HS-5 (cell line): ENCODE measurements at places on chromosomes 2 and 18.

DNA sequence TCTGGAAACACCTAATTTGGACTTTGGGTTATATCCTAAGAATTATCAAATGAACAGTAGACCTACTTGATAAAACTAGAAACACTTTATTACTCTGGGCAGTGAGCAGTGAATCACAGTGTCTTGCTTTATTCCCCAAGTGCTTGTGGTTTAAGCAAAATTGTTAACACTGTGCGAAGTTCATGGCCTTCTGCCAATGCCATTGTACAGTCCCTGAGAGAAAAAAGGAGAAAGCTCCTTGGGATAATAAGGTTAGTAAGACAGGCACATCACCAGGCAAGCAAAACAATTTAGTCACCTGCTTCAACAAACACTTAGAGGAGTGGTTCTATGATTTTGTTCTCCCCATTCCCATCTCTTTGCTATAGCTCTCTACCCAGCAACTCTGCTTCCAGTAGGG lies 39.8 kb downstream of the ADCYAP1 start:
- peak; percentile 80 for DNase-seq

- DNase-seq = no peak
These were observed 15.3 kb downstream of the UNC50 start for GRCh38 chr2:98623657-98624056.

- DNase-seq = no peak
These were observed 64.5 kb downstream of the ROCK1 start for GRCh38 chr18:21047126-21047525.

DNA sequence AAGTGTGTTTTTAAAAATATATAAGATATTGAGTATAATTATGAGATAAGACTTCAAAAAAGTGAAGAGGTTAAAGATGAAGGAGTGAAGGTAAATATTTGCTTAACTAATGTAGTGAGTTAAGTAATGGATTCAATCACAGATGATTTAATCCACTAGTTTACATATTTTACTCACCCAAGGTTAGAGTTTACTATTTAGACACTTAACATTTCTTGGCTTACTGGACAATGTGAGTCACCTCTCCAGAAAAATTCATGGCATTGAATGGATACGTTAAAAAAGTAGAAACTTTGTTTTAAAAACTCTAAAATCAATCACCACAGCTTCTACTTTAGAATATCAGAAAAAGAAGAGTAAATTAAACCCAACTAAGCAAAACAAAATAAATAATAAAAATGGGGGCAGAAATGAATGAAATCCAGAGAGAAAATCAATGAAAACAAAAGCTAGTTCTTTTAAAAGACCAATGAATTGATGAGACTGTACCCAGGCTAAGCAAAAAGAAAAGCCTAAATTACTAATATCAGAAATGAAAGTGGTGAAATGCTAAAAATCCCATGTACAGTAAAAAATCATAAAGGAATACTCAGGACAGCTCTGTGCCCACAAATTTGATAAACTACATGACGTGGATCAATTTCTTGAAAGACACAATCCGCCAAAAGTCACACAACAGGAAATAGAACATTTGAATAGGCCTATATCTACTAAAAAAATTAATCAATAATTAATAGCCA lies 1.9 kb upstream of the HMSD start:
- no peak for DNase-seq

GRCh38 chr2:236354973-236355595 lies 90.9 kb upstream of the ASB18 start:
- DNase-seq = no peak

DNA sequence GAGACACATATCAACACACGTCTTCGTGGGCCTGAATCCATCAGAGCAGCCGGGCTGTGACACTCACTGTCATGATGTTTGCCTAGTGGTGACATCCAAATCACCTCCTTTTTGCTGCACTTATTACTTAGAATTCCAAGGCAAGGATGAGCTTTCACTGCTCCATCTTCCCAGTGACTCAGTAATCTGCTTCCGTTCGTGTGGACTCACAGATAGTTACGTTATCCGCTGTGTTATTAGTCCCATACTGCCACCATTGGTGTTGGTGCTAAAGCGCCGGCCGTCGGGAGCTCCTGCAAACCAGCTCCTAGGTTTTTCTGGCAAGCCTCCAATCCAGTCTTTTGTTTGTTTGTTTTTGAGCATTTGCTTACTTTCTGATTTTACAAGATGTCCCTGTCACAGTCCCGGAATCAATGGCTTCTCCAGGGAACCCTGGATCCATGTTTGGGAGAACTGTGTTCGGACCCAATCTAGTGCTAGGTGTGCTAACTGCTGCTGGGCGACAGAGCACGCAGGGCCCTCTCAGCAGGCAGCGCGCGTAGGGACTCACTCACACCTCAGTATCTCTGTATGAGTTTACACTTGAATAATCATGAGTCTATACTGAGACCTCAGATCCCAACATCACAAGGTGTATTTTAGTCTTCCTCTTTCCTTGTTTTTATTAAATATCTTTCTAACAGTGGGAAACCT lies 42.6 kb downstream of the HDAC4 start:
- DNase-seq = no peak

DNA sequence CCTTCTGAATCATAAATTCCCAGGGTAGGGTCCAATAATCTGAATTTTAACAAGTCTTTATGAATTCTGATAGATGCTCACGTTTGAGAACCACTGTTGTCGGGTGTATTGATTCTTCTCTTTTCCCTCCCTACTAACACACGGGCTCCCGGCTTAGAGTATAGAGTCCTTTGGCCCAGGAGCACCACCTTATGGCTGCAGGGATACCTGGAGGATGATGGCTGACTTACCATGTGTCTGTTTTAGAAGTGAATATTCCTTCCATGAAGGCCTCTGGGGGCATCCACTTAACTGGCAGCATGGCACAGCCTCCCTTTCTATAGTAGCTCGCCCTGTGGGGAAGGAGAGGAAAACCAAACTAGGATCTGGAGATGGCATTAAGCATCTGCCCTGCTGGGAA lies 91.7 kb downstream of the CLIP4 start:
- no peak for DNase-seq

DNA sequence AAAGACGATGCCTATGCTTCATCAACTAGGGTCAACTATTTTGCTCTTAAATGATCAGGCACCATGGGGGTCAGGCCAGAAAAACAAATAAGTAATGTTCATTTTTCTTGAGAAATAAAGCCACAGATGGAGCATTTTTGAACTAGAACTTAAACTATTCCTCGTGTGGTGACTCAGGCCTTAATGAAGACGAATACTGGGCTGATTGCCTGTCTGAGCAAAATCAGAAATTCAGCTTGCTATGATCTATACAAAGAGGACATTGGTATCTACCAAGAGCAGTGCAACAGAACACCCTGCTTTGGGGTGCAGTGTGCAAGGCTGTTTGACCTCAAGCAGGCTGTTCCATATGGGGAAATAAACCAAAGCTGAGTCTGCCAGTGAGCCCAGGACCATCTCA lies 176.0 kb downstream of the NRP2 start:
- DNase-seq = no peak

DNA sequence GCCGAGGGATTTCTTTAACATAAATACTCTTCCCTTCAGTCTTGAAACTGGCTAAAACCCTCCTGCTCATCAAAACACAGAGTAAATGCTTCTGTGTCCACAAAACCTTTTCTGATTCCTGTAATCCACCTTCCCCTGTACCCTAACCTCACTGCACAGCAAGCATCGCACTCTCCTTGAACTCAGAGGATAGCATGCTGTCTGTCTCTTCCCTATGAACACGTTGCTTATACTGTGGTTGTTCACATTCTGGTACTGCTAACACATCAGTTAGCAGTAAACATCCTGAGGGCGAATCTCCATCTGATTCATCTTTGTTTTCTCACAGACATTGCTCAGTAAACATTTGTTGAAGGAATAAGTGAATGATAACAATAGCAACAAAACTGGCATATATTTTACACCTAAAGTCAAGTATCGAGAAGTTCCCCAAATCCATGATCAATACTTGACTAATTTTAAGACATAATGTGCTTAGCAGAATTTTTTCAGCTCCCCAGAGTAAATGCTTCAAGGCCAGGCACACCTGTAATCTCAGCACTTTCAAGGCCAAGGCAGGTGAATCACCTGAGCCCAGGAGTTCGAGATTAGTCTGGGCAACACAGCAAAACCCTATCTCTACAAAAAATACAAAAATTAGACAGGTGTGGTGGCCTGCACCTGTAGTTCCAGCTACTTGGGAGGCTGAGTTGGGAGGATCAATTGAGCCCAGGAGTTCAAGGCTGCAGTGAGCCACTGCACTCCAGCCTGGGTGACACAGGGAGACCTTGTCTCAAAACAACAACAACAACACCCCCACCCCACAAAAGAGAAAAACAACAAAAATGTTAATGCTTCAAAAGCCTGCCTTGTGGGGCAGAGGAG lies 45.6 kb upstream of the LPIN2 start:
- DNase-seq = no peak

DNA sequence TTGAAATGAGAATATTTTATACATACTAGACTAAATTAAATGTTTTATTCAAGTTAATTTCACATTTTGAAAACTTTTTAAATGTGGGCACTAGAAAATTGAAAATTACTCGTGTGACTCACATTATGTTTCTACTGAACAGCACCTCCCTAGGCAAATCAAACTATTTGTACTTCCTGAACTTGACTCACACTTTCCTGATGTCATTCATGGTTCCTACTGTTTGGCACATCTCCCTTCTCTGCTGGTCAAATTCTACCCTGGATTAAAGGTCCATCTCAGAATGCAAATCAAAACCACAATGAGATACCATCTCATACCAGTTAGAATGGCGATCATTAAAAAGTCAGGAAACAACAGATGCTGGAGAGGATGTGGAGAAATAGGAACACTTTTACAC lies 16.7 kb downstream of the LHCGR start:
- peak; percentile 90 for DNase-seq

DNA sequence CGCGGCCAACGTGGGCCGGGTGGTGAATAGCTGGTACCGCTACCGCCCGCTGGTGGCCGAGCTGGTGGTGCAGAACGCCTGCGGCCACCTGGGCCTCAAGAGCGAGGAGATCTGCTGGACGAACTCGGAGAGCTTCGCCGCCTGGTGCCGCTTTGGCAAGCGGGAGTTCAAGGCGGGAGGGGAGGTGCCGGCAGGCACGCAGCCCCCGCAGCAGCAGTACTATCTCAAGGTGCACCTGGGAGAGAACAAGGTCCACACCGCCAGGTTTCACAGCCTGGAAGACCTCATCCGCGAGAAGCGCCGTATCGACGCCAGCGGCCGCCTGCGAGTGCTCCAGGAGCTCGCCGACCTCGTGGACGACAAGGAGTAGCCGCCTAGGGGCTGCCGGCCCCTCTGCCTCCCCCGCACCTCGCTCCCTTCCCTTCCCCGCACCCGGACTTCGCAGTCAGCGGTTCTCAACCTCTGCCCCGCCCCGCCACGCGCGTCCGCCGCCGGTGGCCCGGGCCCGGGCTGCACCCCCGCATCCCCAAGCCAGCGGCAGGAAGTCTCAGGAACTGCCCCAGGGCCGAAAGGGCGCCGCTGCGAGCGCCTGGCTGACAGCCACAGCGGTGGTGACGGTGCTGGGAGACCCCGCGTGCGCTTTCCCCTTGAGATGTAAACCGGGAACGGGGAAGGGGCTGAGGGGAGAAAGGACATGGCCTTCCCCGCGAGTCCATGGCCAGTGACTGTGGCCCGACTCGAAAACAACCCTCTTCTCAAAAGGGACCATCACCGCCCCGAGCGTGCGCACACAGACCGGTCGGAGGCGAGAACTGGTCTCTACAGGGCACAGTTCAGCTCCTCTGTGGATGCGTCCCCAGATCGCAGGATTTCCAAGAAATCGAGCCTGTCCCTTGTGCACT lies 2.2 kb downstream of the LRATD1 start:
- DNase-seq = peak; percentile 29

DNA sequence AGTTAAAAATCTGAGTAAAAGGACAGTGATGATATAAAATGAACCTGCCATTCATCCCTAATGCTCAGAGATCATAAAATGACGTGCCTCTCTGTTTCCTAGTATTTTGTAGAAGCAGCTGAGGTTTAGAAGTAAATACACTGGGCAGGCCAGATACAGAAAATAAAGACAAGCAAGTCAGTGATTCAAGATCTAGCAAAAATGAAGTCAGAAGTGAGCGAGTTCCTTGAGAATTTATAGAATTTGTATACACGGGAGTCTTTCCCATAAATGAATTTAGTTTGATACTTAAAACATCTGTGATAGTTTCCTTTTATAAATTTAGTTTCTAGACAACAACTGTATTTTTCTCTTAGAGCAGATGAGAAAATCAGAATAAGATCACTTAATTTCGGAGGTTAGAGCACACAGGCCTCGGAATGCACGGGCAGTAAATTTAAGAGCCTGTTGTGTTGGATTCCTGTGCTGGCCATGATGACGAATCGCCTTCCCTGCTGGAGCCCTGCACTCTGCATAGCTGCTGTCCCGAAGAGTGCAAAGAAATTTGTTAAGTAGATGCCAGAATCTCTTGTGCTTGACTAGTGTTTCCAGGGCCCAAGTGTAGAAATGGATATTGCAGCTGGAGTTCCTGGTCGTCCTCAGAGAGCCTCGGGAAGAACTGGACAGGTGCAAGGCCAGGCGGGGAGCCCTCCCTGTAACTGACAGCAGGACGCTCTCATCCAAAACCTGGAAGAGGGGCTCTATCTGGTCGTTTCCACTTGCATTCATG lies 83.7 kb upstream of the RBM44 start:
- DNase-seq = no peak

DNA sequence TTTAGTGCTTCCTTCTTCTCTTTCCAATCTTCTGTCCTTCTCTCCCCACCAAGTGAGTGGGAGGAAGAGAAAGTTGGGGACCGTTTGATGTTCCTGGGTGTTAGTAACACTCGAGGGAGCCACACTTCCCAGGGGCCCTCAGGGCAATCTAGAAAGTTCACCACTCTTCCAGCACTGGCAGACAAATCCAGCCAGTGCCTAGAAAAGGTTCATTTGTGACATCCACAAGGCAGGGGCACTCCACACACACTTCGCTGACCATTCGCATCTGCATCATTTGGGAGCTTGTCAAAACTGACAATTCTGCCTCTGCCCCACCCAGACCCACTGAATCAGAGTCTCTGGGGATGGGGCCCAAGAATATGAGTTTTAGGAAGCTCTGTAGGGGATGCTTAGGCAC lies 86.8 kb upstream of the ST3GAL5 start:
- no peak for DNase-seq

GRCh38 chr2:184004948-184005672 lies 593.2 kb upstream of the ZNF804A start:
- no peak for DNase-seq

DNA sequence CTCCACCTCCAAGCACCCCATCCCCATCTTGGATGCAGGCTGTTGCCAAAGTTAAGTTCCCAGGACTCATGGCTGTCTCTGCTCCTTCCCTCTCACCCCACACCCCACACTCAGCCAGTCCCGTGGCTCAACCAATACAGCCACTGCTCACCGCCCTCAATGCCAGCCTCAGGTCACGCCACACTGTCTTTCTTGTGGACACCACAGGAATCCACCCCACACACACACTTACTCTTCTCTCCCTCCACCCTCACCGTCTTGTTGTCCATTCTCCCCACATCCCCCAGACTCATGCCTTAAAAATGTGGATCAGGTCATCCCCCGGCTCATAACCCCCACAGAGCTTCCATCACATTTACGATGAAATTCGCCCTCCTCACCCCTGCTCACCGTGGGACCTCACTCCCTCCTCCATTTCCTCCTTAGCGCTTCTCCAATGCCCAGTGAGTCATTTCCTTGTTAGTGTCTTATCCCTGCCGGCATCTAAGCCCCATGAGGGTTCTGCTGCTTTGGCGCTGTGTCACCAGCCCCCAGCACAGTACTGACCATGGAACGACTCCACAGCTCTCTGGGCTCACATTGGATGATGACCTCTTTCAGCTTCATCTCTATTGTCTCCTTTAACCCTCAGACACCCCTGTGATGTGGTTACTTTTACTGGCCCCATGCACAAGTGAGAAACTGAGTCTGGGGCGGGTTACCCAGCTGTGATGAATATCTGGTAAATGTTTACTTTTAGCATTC lies 13.8 kb downstream of the MLPH start:
- peak; percentile 99 for DNase-seq
